ENCODE measurements at places on chromosomes 2 and 18.

- DNase-seq: no peak
Observed at GRCh38 chr18:37538526-37539205, 26.9 kb downstream of the CELF4 start.

GRCh38 chr2:151978709-151979108, 120.1 kb downstream of the CACNB4 start:
- DNase-seq: no peak

GRCh38 chr2:101375653-101376052, 11.7 kb downstream of the CREG2 start:
- no peak for DNase-seq

- DNase-seq: no peak
Observed at GRCh38 chr18:37805773-37806404, 240.3 kb upstream of the CELF4 start.

- DNase-seq: no peak
Observed at GRCh38 chr2:232870018-232870765, at the start of gene SNORC. Gene SNORC, plus strand, starts transcription at chr2:232870264. Its CDS starts 78 bp downstream, at chr2:232870342.

DNA sequence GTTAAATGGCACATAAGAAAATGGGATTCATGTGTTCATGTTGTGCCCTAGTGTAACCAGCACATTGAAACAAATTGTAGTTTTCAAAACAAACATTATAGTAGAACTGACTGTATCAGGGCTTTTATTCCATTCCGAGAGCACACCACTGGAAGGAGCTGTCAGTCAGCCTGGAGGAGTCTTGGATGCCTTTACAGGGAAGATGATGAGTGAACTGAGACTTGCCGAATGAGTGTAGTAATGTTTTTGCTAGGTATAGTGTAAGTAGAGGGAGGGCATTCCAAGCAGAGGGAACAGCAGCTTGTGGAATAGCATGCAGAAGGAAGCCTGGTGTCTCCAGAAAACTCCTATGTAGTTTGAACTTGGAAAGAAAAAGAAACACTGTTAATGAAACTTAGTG, 183.5 kb downstream of the MCFD2 start:
- DNase-seq: no peak

- no peak for DNase-seq
Observed at GRCh38 chr18:48847807-48848486, 102.8 kb downstream of the SMAD7 start.

DNA sequence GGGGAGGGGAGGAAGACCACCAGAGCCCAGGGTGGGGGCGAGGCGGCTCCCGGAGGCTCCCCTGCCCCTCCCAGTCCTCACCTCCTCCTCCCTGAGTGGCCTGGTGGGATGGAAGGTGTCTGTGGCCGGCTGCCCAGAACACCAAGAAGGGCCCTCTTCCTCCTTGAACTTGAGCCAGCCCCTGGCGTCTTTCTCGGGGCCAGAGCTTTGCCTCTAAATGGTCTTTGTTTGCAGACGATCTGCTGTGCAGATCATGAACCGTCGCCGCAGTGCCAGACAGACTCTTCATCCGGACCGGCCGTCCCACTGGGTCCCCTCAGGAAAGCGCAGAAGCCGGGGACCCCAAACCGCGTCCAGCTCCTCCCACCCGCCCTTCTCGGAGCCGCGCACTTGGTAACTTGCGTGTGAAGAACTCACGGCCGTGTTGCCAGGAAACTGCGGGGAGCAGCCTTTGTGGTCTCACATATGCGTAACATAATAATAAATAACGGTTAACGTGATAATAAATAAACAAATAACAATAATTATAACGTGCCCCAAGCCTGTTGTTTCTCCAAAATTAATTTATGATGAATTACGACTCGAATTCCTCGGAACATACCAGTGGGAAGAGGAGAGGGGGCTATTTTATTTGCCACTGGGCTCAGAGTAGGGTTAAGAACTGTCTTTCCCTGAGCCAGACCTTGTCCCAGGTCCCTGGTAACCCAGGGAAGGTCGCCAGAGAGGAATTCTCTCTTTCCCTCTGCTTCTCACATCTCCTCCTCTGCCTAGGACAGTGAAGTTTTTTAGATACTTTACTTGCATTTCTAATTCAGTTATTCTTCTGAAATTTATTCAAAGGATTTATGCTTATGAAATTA, 41.0 kb downstream of the PTGR3 start:
- DNase-seq: no peak

- DNase-seq: no peak
Observed at GRCh38 chr2:233241803-233242202, 9.7 kb upstream of the ATG16L1 start.

DNA sequence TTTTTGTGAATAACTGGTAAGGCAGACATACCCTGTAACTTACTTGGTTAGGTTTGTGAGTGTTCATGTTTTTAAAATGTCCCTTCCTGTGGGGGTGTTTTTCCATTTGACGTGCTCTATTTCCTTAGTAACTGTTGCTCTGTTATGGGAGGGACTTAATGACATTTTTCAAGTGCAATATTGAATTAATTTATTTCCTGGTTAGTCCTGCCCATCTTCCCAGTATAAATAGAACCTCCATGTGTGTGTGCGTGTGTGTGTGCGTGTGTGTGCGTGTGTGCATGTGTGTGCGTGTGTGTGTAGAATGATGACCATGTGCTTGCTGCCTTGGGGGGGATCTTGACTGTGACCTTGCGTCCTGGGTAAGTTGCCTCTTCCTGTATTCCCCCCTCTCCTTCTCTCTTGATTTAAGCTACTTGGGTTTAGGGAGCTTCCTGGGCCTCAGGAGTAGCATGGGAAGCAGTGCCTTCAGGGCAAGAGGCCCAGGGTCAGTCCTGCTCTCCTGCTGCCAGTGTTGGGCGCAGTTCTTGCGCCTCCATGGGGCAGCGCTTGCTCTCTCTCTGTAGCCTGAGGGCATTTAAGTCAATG, 163.9 kb downstream of the LDLRAD4 start:
- DNase-seq: no peak

GRCh38 chr18:59013744-59014143, 125.9 kb upstream of the SEC11C start:
- no peak for DNase-seq

GRCh38 chr2:233492078-233492477, 74.5 kb downstream of the USP40 start:
- DNase-seq: no peak

- peak; percentile 21 for DNase-seq
Observed at GRCh38 chr2:205902041-205902899, 183.7 kb downstream of the INO80D start.

DNA sequence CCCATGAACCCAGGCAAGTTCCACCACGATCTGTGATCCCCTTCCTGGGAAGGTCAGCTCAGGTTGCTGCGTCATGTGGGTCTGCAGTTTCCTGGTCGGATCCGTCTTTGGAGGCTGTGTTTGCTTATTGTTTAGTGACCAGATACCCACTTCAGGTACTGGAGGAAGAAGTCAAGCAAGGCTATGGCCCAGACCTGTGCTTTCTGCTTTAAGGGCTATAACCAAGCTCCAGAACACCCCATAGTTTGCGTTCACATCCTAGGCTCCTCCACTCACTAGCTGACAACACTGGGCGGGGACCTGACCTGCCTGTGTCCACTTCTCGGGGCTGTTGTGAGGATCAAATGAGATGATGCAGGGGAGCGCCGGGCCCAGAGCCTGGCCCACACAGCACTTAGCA, 44.0 kb downstream of the MAL start:
- DNase-seq: no peak

DNA sequence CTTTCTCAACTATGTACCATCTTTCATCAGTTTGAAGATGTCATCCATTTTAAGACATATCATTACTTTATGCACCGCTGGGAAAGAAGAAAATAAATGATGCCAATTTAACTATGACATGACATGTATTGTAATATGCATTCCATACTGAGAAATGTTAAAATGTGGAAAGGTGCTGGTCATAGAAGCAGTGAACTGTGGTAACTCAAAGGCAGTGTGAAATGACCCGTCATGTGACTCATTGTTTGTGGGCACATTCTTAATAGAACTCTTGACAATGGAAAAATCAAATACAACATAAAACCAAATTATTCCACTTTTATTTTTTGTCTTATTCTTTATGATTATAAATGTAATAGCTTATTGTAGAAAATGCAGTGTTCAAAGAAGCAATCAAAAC, 455.0 kb upstream of the ST6GAL2 start:
- no peak for DNase-seq

DNA sequence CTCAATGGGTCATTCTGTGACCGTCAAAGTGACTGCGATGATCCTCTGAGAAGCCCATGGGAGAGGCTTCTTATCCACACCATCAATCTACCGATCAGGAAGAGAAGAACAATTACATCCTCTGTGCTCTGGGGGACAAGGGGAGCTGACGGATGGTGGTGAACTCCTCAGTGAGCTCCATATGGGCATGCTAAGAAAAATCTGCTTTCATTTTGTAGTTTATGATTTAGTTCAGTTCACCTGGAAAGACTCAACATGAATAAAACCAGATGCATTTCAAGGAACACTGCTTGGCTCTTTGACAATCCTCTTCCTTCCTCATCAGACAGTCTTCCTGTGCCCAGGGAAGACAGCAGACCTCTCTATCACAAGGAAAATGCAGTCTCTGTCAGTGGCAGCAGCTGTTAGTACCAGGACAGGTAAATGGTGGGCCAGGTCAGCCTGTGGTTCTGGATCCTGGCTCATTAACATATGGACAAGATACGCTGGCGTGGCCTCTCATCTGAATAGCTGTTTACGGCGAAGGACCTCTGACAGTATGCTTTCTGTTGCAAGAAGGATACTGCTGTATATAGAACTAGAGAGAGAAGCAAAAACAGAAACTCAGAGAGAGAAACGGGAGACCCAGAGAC, 176.9 kb downstream of the BCL2 start:
- no peak for DNase-seq

DNA sequence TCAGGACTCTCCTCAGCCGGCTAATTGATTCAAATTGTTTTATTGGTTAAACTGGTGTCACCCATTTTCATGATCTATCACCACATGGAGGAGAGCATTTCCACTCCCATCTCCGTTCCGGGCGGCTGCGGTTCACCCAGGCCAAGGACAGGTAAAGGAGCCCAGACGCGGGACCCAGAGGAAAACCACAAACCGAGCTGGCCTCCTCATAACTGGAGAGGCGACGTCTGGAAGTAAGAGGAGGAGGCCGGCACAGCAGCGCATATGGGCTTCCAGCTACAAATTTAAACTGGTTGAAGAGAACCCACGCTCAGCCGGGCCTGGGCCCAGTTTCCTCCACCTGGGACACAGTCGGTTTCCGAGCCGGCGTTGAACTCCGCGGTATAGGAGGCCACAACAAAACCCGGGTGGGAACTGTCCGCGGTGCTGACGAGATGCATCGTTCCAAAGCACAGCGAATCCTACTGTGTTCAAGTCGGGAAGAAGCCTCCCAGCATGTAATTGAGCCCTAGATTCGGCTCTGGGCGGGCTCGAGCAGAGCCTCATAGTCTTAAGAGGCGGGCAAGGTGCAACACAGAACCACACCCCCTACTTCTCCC, 3.0 kb upstream of the SKOR2 start:
- no peak for DNase-seq

DNA sequence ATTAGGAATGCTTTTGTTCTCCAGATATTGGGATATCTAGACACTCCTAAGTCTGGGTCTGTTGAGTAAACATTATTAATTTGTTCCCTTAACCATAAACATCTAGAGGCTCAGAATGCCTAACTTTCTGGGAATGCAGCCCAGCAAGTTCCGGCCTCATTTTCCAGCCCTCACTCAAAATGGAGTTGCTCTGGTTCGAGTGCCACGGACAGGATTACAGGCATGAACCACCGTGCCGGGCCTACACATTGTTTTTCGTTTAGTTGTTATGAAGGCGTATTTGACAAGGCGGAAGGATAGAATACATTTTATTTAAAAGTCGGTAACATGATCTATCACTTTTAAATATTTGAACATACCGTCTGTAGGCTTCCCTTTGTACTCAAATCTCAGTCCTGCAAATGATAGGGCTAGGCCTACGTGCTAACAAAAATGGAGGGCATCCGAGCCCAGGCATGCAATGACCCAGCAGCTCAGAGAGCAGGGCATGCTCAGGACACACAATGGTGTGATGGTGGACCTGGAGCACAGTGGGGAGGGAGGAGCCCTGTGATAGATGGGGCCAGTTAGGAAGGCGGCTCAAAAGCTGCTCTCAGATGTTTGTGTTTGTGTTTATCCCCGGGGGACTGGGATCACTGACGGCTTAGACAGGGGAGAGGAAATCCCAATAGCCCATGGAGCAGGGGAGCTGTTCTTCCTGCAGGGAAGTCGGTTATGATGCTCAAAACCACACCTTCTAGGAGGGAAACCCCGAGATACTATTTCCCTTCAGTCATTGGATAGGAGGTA, 2.9 kb upstream of the SCYGR1 start:
- DNase-seq: no peak

DNA sequence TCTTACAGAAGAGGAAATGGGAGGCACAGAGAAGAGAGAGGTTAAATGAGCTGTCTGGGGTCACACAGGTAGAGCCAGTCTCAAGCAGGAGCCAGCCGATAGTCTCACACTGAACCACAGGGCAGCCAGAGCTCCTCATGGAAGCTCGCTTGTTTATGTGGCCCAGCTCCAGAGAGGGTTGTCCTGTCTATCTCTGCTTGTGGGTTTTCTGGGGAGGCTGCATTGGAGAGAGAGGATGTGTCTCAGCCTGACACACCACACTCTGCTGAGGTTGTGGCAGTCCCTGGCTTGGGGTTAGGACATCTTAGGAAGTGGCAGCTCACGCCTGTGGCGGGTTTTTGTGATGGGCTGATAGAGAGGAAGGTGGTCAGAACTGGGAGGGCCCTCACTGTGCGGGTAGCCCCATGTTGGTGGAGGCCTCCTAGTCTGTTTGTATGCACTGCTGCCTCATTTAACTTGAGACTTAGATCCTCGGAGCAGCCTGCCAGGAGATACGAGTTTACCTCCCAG, 52.3 kb downstream of the TCF7L1 start:
- no peak for DNase-seq

DNA sequence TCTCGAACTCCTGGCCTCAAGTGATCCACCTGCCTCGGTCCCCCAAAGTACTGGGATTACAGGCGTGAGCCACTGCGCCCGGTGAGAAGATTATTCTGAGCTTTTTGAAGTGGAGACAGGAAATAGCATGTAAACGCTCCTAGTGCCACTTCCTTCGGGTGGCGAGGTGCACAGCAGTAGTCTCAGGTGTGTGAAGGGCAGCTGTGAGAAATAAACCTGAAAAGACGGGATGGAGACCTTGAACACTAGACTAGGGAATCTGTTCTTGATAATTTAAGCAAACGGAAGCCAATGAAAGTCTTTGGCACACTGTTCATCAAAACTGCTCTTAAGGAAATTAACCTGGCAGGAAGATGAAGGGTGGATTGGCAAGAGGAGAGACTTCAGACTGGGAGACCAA, 439 bp upstream of the PLEKHH2 start:
- DNase-seq: no peak

GRCh38 chr2:228871012-228871411, 400.1 kb downstream of the PID1 start:
- DNase-seq: no peak

GRCh38 chr2:27663285-27664153, at the start of the genes SLC4A1AP and SUPT7L:
Gene SLC4A1AP, plus strand, starts transcription at chr2:27663889. Its CDS starts 26 bp downstream, at chr2:27663915.
Gene SUPT7L, minus strand, starts transcription at chr2:27663614. Its CDS starts 1,422 bp downstream, at chr2:27662192.
- DNase-seq: peak; percentile 83

DNA sequence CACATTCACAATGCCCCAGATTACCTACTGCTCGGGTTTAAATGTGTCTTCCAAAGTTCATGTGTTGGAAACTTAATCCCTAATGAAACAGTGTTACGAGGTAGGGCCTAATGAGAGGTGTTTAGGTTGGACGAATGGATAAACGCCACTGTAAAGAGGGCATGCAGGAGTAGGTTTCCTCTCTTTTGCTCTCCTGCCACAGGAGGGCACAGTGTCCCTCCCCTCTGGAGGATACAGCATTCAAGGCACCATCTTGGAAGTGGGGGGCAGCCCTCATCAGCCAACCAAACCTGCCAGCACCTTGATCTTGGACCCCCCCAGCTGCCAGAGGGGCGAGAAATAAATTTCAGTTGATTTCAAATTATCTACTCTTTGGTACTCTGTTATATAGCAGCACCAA, 103.5 kb downstream of the TSHZ1 start:
- DNase-seq: no peak

GRCh38 chr18:47919916-47920315, 10.5 kb downstream of the SMAD2 start:
- no peak for DNase-seq
